ENCODE measurements at places on chromosomes 6 and 20. TPM values are rescaled to one million over a fixed set of nuclear protein-coding genes. Genes with fewer than 3 reads are reported as not detected.

Gene KIF25
- not detected for total RNA-seq

Gene FAM217A
- not detected for total RNA-seq

Gene RGS17
- total RNA-seq = not detected

DNA sequence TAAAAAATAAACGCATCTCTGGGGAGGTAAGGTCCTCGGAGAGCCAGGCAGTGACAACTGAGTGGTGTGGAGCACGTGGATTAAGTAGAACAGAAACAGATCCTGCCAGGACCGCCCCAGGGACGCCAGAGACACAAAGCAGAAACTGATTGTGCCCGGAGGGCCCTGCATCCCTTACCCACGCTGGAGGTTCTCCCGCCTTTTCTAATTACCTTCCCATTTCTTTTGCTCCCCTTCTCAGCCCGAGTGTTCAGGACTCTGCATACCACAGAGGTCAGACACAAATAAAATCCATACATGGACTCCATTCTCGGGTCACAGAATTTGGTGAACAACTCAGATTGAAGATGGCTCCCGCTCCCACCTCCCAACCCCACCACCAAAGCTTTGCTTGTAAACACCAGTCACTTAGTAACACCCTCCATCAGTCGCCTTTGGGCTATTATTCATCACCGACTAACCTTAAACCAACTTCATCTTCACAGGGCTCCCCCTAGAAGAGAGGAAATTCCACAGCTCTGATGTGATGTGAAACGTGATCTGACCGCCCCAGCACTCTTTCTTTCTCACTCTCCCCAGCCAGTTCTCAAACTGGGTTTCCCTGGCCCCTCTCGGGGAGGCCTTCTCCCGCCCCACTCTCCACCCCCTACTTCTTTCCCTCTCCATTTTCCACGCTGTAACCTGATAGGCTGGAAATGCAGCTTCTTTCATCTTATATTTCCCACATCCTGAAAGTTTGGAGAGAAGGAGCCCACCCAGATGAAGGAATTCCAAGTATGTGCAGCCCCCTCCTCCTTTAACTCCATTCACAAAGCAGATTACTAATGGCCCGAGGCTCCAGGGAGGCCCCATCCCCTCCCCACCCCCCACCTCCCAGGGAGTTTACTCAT lies 32.5 kb upstream of the PIM1 start:
- H3K4me3 ChIP-seq = peak overlapping the region; percentile 52
- peak overlapping the region; percentile 92 for H3K27ac ChIP-seq
- peak; percentile 66 for DNase-seq
- no peaks in the 10 kb centered on the region for H3K36me3 ChIP-seq
- H3K4me1 ChIP-seq = peaks cover 65% of the 10 kb centered on the region

- no peak for DNase-seq
- H3K27me3 ChIP-seq = peaks cover 24% of the 10 kb centered on the region
- no peak overlapping the region for H3K27ac ChIP-seq
- no peaks in the 10 kb centered on the region for H3K36me3 ChIP-seq
- H3K4me3 ChIP-seq = peak overlapping the region; percentile 79
Observed at GRCh38 chr6:6723921-6724538, 135.5 kb downstream of the LY86 start.

- no peak for DNase-seq
- no peaks in the 10 kb centered on the region for H3K36me3 ChIP-seq
- H3K4me3 ChIP-seq = no peak overlapping the region
Observed at GRCh38 chr20:40565001-40565681, 123.9 kb downstream of the MAFB start.

DNA sequence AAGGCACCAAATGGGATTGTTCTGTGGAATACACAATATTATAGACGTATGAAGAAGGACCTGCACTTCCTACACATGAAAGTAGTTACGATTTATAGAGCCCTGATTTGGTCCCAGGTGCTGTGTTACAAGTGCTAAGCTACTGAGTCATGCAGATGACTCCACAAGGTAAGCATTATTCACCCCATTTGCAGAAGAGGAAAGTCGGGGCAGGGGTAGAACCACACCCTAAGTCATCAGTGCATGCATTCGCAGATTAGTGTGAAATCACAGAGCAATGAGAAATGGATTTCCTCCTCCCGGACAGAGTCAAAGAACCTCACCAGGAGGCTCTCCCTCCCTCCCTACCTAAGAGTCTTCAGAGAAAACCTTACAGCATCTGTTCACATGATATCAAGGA lies 279.5 kb downstream of the LRFN2 start:
- H3K4me3 ChIP-seq = no peak overlapping the region
- no peak overlapping the region for H3K27ac ChIP-seq
- H3K4me1 ChIP-seq = no peaks in the 10 kb centered on the region
- no peak for DNase-seq
- peaks cover 45% of the 10 kb centered on the region for H3K27me3 ChIP-seq
- H3K36me3 ChIP-seq = no peaks in the 10 kb centered on the region

DNA sequence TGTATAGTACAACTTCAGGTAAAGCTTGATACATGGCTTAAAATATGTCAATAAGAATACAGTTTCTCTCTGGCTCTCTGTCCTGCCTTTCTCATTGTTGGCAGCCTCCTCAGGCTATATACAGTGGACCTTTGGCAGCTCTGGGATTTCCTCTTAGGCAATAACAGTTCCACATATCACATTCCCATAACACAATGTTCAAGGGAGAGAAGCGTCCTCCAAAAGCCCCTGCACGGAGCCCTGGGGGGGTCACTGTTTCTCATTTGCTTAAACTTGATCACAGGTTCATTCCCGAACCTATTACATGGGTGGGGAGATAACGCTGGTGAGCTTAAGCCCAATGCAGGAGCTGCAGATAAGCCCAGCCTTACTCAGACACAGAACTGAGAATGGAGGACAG lies 4.4 kb upstream of the FLRT3 start:
- no peak for DNase-seq
- H3K4me1 ChIP-seq = no peaks in the 10 kb centered on the region
- H3K36me3 ChIP-seq = no peaks in the 10 kb centered on the region
- H3K4me3 ChIP-seq = no peak overlapping the region
- no peaks in the 10 kb centered on the region for H3K27me3 ChIP-seq

- peaks cover 20% of the 10 kb centered on the region for H3K4me1 ChIP-seq
- no peak for DNase-seq
Observed at GRCh38 chr6:156657296-156657695, 119.9 kb upstream of the ARID1B start.

DNA sequence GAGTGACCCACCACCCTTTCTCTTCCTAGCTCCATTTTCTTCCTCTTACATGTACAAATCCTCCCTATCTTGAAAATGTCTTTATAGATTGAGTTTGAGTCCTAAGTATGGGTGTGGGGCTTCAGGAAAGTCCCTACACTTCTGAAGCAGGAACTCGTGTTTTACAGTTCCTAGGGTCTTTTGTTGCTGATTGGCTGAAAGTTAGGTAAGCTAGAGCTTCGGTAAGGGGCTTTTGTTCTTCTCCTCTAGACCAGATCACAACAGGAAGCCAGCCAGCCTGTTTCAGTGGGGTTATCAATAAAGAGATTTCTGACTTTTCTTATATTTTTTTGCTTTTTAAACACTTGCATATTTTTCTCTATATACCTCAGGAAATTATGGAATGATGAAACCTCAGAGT lies 51.3 kb downstream of the CNR1 start:
- no peak overlapping the region for H3K27ac ChIP-seq
- H3K36me3 ChIP-seq = no peaks in the 10 kb centered on the region
- DNase-seq = no peak
- no peaks in the 10 kb centered on the region for H3K4me1 ChIP-seq

DNA sequence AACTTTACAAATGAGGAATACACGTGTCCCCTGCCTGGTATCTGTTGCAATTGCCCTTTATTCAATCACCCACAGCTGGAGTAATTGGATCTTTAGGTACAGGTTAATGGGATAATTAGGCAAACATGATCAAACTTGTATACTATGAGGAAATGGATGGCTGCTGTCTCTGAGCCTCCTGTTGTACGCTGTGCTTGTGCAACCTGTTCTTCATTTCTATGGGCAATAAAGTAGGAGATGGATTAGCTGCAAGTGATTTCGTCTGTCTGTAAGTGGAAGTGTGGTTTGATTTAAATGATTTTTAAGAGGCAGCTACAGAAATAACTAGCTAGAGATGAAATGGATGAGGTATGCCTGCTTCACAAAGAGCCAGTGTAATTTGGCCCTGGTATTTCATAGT lies 474.1 kb downstream of the RNF144B start:
- no peaks in the 10 kb centered on the region for H3K27me3 ChIP-seq
- DNase-seq = no peak
- H3K27ac ChIP-seq = no peak overlapping the region

DNA sequence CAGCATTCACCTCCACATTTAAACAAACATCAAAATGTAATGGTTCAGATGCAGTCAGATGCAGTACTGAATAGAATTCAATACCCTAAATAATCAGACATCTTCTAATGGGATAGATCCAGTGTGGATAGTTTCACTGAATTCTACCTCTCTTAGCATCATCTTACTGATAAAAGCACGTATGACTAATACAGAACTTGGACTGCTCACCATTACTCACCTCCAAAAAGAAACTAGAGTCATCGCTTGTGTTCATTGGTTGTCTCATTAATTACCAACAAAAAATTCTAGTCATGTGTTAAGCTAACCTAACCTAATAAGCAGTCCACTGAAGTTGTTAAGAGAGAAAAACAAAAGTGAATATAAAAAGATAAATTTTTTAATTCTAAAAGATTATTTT lies 165.9 kb upstream of the IRAK1BP1 start:
- H3K4me3 ChIP-seq = no peak overlapping the region
- no peak overlapping the region for H3K27ac ChIP-seq
- H3K4me1 ChIP-seq = no peaks in the 10 kb centered on the region
- H3K36me3 ChIP-seq = no peaks in the 10 kb centered on the region

- H3K4me3 ChIP-seq = no peak overlapping the region
- H3K27ac ChIP-seq = no peak overlapping the region
- peaks cover 35% of the 10 kb centered on the region for H3K4me1 ChIP-seq
- peaks cover 49% of the 10 kb centered on the region for H3K27me3 ChIP-seq
Observed at GRCh38 chr6:169801396-169802160, 50.2 kb downstream of the ERMARD start.

- H3K27me3 ChIP-seq = peaks cover 30% of the 10 kb centered on the region
- no peak for DNase-seq
- H3K36me3 ChIP-seq = peaks cover 2% of the 10 kb centered on the region
- H3K27ac ChIP-seq = no peak overlapping the region
Observed at GRCh38 chr20:49529470-49529869, 38.5 kb downstream of the PTGIS start.

DNA sequence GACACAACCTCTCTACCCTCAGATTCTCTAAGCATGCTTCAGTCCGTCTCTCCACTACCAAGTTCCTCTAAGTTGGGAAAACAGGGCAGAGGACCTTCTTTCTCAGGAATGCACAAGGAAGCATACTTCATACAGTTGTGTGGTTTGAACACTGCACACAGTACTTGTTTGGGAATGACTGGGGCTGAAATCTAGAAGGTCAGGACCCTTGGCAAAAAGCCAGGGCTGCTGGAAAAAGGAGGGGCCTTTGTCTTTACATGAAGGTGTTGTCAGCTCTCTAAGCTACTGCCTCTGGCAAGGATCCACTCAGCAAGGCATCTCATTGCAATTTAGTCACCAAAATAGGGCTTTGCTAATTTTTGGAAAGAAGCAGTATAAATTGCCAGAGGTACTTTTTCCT lies 20.7 kb upstream of the HEY2 start:
- H3K27ac ChIP-seq = no peak overlapping the region
- no peak overlapping the region for H3K4me3 ChIP-seq
- H3K4me1 ChIP-seq = no peaks in the 10 kb centered on the region
- no peaks in the 10 kb centered on the region for H3K36me3 ChIP-seq
- H3K27me3 ChIP-seq = peaks cover 29% of the 10 kb centered on the region

- peaks cover 20% of the 10 kb centered on the region for H3K36me3 ChIP-seq
- peak; percentile 51 for DNase-seq
- no peaks in the 10 kb centered on the region for H3K27me3 ChIP-seq
- peak overlapping the region; percentile 27 for H3K4me3 ChIP-seq
- H3K4me1 ChIP-seq = peaks cover 93% of the 10 kb centered on the region
Observed at GRCh38 chr20:39021748-39022147, 59.6 kb downstream of the DHX35 start.

DNA sequence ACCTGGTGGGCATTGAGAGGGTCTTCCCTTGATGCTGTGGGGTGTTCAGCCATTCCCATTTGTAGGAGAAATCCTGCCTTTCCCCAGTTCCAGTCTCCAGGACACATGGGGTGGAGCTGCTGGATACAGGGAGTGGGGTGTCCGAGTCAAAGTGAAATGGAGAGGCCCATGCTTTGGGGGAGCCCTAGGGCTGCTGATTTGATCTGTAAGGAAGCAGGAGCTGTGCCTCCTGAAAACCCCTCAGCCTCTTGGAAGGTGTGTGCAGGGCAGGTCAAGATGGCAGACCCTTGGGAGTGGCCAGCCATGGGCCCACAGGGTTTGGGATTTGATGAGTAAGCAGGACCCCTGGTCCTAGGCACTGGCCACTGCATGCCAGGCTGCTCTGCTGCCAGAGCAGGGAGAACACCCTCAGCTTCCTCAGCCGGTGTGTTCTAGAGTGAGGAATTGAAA lies 82.0 kb downstream of the SERAC1 start:
- no peaks in the 10 kb centered on the region for H3K4me1 ChIP-seq
- H3K36me3 ChIP-seq = peaks cover 14% of the 10 kb centered on the region
- no peaks in the 10 kb centered on the region for H3K27me3 ChIP-seq

- H3K4me3 ChIP-seq = peak within 1 kb of the TSS; percentile 96
- peaks cover 97% of the 10 kb centered on the region for H3K27me3 ChIP-seq
- peaks cover 25% of the 10 kb centered on the region for H3K36me3 ChIP-seq
- no peak for DNase-seq
Observed at GRCh38 chr6:10414756-10415616, at the start of gene TFAP2A. TFAP2A (minus strand) TSS chr6:10415074; CDS start chr6:10414991, 83 bp downstream.

DNA sequence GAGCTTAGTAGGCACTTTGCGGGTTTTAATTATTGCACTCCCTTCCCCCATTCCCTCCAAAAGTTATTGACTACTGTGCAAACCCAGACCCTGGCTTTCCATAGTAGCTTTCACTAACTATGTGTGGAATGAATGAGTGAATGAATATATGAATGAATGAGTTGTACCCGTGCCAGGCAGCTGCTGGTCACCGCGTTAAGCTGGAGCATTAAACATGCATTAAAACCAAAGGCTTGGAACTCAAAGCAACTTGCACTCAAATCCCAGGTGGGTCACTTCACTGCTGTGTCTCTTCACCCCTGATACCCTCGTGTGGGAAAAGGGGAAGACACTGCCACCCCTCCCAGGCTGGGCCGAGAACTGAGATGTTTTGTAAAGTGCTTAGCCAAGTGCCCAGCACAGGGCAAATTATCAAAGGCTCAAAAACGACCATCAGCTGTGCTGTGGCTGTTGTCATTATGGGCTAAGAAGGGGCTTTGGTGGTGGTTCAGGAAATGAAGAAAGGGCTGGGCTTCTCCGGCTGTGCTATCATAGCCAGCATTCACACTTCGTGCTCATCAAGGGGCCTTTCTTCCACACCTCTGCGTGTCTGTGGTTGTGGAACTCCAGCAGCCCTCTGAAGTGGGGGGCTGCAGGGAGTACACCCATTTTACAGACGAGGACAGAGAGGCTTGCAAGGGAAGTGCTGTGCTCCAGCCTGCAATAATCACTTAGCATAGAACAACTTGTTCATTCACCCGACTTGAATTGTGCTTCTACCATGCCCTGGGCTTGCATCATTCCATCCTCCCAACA lies 60.2 kb upstream of the STX16 start:
- no peak for DNase-seq
- no peaks in the 10 kb centered on the region for H3K4me1 ChIP-seq
- no peak overlapping the region for H3K27ac ChIP-seq
- H3K4me3 ChIP-seq = no peak overlapping the region
- no peaks in the 10 kb centered on the region for H3K36me3 ChIP-seq
